ENCODE measurements at places on chromosomes 1 and 21.

- no peak for DNase-seq
These were observed 178.9 kb upstream of the C1orf105 start for GRCh38 chr1:172241540-172241939.

- peak; percentile 55 for DNase-seq
These were observed 1202.3 kb downstream of the NCAM2 start for GRCh38 chr21:22200378-22201092.

DNA sequence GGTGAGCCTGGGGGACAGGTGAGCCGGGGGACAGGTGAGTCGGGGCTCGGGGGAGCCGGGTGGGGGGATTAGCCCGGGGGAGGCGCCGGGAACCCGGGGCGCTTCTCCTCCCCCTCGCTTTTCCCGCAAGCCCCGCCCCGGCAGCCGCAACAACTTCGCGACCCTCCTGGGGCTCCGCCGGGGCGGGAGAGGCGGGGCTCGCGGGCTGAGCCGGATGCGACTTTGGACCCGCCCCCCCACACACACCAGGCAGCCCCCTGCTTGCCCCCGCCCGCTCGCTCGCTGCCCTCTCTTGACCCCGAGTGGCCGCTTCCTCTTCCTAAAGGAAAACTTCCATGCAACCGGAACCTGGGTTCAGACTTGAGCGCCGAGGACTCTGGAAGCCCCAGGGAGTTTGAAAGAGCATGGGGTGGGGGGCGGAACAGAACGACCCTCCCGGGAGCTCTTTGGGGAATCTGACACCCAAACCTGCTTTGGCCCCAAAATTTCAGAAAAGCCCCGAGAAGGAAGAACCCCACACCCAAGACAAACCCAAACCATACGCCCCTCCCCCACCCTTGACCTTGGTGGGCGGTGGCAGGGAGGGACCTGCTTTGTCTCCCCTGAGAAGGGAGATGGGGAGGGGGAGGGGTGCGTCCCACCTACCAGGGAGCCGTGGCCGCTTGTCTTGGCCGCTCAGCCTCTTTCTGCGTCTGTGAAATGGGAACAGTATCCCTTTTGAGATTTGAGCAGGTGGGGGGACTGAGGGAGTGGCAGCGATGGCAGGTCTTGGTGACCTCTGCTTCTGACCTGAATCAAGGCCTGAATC lies 550 bp downstream of the ARHGEF16 start:
- DNase-seq: peak; percentile 79

- no peak for DNase-seq
These were observed 4.5 kb downstream of the PRDM15 start for GRCh38 chr21:41874611-41875010.

DNA sequence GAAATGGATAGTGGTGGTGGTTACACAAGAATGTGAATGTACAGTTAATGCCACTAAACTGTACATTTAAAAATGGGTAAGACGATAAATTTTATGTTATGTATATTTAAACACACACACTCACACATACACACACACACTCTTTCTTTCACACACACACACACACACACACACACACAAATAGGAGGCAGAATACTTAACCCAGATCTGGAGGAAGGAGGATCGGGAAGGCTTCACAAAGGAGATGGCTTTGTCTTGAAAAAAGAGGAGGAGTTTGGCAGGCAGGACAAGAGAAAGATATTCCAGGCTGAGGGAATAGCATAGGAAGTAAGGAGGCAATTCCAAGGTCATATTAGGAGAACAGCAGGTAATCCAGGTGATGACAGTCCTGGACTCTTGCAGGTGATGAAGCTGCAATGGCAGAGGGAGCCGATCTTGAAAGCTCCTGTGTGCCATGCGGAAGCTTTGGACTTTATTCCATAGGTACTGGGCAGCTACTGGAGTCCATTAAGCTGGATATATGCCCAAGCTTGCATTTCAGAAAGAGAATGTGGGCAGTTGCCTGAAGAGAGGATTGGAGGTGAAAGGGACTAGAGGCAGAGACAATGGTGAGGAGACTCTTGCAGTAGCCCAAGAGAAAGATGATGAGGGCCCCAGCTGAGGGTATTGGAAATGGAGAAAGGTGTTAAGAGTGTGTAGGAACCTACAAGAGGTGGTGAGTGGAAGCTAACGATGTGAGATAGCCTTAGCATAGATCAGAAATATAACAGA lies 15.4 kb upstream of the LYST start:
- no peak for DNase-seq

DNA sequence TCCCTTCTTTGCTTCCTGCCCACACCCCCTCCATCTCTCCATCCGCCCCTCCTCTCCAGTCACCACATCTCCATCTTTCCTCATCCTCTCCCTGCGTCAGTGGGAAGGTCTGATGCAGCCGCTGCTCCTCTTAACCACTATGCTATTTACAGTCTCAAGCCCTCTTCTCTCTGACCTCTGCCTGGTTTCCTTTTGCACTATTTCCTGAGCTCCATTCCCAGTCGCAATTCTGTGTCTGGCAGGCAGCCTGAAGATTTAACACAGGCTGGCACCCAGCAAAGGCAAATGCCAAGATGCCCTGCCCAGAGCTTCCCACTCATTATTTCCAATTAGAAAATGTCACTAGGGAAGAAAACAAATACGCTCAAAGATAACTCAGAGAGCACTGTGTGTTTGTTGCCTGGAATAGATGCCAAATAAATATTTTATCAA lies 89.6 kb upstream of the LPGAT1 start:
- no peak for DNase-seq

Measured in K562 (cell line).